ENCODE measurements at places on chromosomes 16 and 17. TPM values are rescaled to one million over a fixed set of nuclear protein-coding genes. Genes with fewer than 3 reads are reported as not detected.

KRTAP3-1 gene
- total RNA-seq, result not detected

CCL7 gene
- 4.8 TPM for total RNA-seq

KRTAP4-3 gene
- total RNA-seq, result not detected

TNFSF12 gene
- 7.4 TPM for total RNA-seq

KRTAP4-9 gene
- total RNA-seq, result not detected

PHAF1 gene
- total RNA-seq, result 12.2 TPM

MIF4GD gene
- 5.6 TPM for total RNA-seq

MYH2 gene
- total RNA-seq, result 0.97 TPM

CDRT15 gene
- not detected for total RNA-seq

GRIN2C gene
- total RNA-seq, result 0.18 TPM

DHRS7C gene
- not detected for total RNA-seq

HID1 gene
- total RNA-seq, result 0.30 TPM

PITPNM3 gene
- total RNA-seq, result 0.78 TPM

TRPV3 gene
- total RNA-seq, result 0.65 TPM

BICDL2 gene
- 0.28 TPM for total RNA-seq

HBA1 gene
- total RNA-seq, result not detected

HS3ST3A1 gene
- 36.3 TPM for total RNA-seq

TSPAN10 gene
- total RNA-seq, result 2.1 TPM

DDX52 gene
- total RNA-seq, result 18.7 TPM

Measured in smooth muscle cell of the umbilical artery (primary cell).